ENCODE measurements at places on chromosomes 3 and 15.

DNA sequence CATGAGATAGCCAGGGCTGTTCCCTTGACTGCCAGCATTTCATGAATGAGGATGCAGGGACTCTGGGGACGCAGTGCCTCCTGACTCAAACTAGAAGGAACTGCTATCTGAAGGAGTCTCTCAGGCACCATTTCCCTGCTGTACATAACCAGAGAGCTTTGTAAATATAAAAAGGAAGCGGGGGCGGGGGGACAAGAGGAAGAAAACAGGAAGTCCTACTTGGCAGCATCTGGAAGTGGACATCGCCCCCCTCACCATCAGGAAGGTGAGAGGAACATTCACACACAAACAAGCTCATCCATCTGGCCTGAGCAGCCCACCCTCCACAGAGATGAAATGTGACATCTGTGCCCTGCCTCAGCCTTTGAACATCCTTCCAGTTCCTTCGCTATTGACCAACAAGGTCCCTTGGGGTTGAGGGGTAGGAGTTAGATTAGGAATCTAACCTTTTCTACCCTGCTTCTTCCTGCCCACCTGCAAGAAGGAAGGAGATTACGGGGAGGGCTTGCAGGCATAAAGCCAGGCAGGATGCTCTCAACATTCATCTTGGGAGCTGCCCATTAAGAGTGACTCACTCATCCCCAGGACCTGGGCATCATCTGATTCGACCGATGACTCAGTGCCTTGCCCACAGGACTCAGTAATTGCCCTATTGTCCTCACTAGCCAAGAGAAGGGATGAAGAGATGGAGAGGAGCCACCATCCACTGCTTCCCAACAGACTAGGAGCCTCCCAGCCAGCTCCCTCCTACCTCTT lies 31.9 kb downstream of the SH3BP5 start:
- DNase-seq, result no peak

DNA sequence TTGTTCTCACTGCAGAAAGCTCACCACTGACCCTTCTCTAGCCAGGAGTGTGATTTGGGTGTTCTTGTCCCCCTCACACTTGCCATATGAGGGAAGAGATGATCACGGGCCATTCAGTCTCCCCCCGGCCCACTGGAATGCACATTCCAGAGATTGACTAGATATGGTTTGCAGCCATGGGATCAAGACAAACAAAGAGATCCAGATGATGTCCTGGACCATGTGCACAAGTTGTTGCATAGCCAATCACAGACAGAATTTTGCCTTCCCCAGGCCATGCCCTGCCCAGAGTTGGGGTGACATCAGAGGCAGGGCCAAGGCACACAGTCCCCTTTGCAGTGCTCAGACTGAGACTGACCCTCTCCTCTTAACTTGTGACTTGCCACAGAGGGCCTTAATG lies 14.8 kb downstream of the MUC13 start:
- no peak for DNase-seq

DNA sequence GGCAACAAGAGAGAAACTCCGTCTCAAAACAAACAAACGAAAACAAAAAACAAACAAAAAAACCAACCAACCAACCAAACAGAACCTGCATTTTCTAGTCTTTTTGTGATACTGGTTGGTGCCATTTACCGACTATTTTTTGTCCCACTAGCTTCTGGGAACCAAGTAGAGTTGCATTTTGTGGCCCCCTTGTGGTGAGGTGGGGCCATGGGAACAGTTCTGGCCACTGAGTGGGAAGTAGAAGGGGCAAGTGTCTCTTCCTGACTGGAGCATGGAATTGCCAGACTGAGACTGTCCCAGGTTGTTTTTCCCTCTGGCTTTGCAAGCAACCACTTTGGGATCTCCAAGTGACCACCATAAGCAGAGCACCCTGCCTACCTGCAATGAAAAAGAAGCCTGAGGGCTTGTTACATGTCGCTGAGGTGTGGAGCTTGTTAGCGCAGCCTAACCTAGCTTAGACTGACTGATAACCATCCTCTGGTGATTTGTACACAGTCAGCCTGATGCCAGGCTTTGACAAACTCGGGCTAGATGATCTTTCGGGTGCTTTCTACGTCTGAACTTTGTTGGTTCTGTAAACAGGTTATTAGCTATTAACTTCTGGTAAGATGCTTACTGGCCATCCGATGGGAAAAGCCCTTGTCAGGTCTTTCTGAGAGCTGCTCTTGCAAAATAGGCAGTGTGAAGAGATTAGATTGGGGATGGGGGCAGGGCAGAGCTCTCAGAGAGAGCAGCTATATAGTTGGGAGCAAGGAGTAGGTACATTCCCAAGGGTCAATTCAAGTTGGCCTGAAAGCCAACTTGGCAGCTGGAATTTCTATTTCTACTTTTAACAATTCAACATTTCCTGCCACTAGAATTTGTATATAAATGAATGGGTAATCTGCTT lies 172.2 kb downstream of the SSR3 start:
- no peak for DNase-seq

- DNase-seq, result no peak
Measured at GRCh38 chr3:178475062-178475461, 61.2 kb upstream of the KCNMB2 start.

- no peak for DNase-seq
Measured at GRCh38 chr3:141000027-141000663, 51.0 kb upstream of the SPSB4 start.

GRCh38 chr3:196941729-196942225 lies 551 bp downstream of the NCBP2 start:
- DNase-seq, result peak; percentile 34

DNA sequence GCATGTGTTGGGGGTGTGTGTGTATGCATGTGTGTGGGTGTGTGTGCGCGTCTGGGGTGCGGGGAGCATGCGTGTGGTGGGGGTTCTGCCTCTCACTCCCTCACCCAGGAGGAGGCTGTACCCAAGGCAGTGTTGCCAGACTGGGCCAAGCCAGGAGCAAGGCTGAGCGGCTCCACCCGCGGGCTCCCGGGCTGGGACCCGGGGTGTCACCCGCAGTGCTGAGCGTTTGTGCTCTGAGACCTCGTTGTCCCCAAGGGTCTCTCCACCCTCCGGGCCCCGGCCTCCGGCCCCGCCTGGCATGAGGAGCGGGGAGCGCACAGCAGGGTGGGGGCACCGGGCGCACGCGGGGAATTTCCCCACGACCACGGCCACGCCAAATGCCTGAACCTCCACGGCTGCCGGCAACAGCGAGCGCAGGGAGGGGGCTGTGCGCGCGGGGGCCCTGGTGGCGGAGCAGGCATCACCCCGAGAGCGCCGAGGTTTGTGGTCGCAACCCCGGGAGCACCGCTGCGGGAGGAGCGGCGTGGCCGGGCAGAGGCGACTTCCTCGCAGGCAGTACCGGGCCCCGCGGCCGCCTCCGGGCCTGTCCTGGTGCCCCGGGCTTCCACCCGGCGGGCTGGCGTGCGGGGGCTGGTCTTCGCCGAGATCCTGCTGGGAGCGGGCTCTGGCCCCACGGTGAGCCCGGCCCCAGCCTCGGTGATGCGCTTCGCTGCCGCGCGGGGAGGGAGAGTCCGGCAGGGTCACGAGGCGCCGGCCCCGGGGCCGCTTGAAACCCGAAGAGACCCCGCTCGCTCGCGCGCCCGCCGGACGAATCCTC lies 7.4 kb upstream of the OCA2 start:
- no peak for DNase-seq

DNA sequence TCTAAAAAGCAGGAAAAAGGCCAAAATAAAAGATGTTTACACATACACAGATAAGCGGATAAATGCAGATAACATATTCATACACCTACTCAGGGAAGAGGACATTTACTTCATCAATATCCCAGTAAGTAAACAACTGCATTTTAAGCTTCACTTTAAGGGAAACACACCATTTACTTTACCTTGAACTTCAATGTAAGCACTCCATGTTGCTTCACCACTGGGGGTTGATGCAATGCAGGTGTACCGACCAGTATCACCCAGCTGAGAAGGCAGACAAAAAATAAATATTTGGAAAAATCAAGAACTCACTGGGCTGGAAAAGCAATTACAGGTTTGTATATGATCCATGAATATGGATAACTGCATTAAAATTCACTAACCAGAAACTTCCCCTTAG lies 1099.5 kb downstream of the ROBO1 start:
- DNase-seq, result no peak

GRCh38 chr15:31325595-31326155 lies 960 bp upstream of the KLF13 start:
- no peak for DNase-seq

GRCh38 chr15:95946241-95946640 lies 384.3 kb upstream of the NR2F2 start:
- DNase-seq, result no peak

DNA sequence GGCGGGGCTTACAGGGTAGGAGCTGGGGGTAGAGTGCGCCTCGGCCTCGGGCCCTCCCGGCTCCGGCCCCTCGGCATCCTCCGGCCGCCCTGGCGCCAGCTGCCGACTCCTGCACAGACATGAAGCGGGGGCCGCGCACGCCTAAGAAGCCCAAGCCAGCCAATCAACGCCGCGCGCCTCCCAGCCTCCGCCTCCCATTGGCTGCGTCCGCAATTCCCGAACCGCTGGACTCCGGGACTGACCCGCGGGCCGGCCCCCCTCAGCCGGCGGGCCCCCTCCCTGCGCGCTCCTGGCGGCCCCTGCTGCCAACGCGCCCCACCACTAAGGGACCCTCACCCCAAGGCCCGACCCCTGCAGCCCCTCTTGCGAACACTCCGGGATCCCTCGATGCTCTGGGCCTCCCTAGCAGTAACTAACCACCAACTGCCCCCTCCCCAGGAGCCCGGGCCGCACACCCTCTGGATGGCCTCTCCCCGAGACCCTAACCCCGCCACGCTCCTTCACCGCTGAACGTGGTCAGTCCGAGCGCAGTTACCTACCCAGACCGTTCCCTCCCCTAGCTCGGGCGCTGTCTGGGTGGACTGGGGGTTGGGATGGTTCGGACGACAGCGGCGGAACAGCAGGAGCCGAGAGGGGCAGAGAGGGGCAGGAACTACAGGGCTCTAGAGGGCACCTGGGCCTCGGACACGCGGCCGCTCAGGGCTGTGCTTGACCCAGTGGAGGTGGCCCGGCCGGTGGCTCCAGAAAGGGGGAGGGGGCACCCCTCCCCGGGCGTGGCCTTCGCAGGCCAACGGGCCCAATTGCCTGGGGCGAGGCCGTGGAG lies 5.0 kb downstream of the GATA2 start:
- no peak for DNase-seq

GRCh38 chr3:129016720-129017483 lies 15.8 kb downstream of the EFCC1 start:
- no peak for DNase-seq

DNA sequence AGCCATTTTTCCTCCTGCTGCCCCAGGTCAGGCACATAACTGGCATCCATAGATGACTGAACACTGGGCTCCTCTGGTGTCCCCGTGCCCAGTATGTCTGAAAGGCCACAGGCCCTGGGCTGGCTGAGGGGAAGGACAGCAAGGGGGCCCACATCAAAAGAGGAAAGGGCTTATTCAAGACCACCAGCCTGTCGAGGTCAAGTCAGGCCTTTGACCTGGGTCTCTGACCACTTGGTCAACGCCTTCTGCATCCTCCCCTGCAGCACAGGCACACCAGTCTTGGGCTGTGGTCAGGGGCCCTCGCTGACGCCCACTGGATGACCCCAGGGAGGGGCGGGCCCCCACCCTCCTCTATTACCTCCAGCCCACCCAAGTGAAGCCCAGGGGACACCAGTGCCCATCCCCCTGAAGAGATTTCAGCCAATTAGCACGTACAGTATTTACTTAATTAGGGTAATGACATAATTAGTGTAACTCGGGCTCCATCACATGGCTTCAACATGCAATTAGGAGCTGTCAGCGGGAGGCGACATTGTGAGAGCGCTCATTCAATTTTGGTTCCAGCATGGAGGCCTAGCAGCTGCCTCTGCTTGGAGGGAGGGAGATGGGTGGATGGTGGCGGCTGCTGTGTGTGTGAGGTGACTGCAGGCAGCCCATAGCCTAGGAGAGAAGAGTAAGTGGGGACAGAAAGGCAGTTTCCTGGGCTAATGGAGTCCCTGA lies 13.5 kb upstream of the DNAH1 start:
- no peak for DNase-seq

DNA sequence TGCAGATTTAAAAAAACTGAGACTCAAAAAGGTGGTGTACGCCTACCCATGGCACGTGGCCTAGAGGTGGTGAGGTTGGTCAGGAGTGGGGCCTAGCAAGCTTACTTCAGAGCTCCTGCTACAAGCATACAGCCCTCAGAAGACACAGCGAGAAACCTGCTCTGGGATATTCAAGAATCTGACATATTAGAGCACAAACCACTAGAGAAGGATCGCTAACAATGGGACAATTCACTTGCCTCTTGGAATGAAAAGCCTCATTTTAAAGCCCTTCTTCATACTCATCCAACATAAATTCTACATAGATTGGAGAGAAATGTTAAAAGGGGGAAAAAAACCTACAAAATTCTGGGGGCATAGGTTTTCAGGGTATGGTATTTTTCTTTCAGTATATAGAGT lies 118.0 kb upstream of the ARHGEF3 start:
- DNase-seq, result no peak

DNA sequence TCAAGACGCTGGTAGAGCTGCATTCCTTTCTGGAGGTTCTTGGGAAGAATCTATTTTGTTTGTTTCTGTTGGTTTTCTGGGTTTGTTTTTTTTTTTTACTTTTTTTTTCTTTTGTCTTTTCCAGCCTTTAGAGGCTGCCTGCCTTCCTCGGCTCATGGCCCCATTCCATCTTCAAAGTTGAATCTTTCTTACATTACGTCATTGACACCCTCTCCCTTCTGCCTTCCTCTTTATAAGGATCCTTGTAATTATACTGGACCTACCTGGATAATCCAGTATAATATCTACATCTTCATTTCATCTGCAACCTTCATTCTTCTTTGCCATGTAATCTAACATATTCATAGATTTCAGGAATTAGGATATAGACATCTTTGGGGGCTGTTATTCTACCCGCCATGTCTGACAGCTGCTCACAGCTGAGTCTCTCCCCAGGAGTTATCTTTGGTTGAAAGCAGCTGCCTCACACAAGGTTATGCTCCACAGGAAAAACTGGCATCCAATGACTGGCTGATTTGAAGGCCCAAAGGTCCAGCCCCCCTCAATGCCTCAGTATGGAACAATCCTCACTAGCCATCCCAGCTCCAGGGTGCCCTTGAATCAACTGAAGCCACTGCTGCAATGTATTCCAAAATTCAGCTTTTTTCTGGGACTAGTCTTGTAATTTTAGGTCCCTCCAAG lies 38.4 kb upstream of the THBS1 start:
- DNase-seq, result no peak

DNA sequence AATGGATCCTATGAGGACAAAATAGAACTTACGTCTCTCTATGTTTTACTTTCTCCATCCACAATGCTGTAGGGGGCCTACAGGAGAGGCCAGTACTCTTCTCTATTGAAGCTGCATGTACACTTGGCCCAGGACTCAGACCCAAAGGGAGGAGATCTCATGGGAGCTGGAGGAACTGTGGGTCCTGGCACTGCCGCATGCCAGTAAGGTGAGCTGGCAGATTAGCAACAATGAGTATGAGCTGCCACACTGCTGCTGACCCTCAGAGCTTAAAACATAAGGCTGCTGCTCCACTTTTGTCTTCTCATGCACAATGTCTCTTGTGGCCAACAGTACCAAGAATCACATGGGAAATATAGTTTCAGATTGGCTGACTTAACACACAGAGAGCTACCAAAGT lies 57.8 kb upstream of the TBC1D5 start:
- no peak for DNase-seq

GRCh38 chr3:181369637-181370036 lies 342.1 kb upstream of the SOX2 start:
- DNase-seq, result no peak

All from stimulated activated CD8-positive, alpha-beta memory T cell treated with anti-CD3 and anti-CD28 coated beads, Interleukin-7, amount 100 ng/mL, for 48 hours (primary cell).